Muscle of leg (tissue), 16 donors: ENCODE measurements at places on chromosomes 7 and 10. TPM values are rescaled to one million over a fixed set of nuclear protein-coding genes. Genes with fewer than 3 reads are reported as not detected.

GRCh38 chr10:4057021-4057420, 272.0 kb upstream of the KLF6 start:
- no peak for DNase-seq

GRCh38 chr7:121404348-121404747, 8.2 kb upstream of the FAM3C start:
- no peak for DNase-seq

GRCh38 chr10:75166623-75166972, 44.0 kb upstream of the VDAC2 start:
- DNase-seq: no peak

DNA sequence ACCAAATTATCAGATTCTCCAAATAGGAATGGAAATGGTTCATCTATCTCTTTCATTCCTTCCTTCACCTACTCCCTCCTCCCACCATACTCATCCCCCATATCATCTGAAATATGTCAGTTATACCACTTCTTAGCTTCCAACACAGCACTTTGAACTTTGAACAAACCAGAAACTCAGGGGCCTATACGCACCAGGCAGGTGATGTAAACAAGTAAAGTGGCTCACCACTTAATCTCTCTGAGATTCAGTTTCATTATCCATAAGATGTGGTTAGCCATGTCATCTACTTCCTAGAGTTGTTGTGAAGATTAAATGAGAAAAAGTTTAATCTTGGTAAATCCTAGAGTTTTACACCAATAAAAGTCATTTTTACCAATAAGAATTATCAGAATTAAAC, 65.9 kb upstream of the LRRN3 start:
- no peak for DNase-seq

- peak; percentile 57 for DNase-seq
These were observed 233.8 kb downstream of the C7orf25 start for GRCh38 chr7:42677751-42678699.

DNA sequence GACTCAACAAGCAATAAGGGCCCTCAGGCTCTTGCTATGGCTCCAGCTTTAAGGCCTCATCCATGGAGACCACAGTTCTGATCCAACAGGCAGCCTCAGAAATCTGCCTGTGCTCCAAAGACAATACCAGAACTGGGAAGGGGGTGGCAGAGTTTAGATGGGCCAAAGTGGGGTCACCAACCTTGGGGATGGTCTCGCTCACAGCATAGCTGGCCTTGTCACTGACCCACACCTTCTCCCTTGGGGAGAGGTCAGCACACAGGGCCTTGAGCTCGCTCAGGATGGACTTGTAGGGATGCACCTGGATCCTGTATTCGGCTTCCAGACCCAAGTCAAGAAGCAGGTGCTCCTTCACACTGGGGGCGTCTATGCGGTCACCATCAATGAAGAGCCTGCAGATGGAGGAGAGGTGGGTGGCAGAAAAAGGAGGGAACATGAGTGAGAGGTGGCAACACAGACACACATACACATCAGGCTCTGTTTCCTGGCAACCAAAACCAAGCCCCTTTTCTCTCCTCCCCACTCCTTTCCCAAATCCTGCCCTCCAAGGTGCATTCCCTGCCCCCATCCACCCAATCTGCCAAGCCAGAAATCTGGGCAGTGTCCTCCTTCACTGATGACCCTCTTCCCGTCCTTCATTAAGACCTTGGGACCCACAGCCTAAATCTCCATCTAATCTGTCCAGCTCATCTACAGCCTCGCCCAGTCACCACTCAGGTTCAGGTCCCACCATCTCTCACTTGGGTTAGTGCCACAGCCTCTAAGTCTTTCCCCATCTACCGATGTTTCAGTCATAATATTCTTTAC, 40.9 kb downstream of the XPNPEP1 start:
- DNase-seq: no peak

GRCh38 chr7:12703881-12704280, 16.4 kb downstream of the ARL4A start:
- DNase-seq: peak; percentile 57

DNA sequence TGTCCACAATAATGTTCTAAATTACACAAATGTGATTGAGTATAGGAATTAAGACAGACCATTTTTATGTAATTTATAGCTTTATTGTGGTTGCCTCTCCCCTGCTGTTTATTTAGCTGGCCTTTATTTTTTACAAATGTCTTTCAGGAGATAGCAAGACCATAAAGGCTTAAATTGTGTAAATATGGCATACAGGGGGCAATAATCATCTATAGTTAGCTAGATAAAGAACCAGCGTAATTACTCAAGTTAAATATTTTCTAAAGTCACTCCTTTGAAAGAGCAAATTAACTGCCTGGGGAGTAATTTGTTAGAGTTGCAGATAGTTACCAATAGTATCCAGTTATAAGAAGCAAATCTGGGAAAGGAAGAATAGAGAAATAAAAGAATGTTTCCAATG, at the start of gene MALRD1:
Gene MALRD1, plus strand, starts transcription at position 313 of the 400 bp plus-strand sequence. CDS start 138 bp downstream, outside the sequence.
- DNase-seq: no peak

DNA sequence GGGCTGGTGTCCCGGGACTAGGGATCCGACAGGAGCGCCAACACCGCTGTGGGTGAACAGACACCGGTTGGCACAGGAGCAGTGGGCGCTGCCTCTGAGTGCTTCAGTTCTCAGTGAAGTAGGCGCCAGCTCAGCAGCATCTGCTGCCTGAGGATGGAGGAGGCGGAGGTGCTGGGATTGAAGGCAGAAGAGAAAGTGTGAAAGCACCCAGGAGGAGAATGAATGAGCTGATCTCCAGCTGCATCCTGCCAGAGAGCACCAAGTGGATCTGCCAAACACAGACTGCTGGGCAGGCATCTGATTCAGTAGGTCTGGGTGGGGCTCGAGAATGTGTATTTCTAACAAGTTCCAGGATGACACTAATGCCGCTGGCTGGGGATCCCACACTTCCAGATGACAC, 74.5 kb downstream of the LANCL2 start:
- DNase-seq: no peak

- peak; percentile 88 for DNase-seq
These were observed 628.7 kb downstream of the TYW1 start for GRCh38 chr7:67625257-67625737.

GRCh38 chr10:61998937-61999336, 97.4 kb downstream of the ARID5B start:
- no peak for DNase-seq

- no peak for DNase-seq
These were observed 2.6 kb downstream of the CLDN4 start for GRCh38 chr7:73833251-73833919.

DNA sequence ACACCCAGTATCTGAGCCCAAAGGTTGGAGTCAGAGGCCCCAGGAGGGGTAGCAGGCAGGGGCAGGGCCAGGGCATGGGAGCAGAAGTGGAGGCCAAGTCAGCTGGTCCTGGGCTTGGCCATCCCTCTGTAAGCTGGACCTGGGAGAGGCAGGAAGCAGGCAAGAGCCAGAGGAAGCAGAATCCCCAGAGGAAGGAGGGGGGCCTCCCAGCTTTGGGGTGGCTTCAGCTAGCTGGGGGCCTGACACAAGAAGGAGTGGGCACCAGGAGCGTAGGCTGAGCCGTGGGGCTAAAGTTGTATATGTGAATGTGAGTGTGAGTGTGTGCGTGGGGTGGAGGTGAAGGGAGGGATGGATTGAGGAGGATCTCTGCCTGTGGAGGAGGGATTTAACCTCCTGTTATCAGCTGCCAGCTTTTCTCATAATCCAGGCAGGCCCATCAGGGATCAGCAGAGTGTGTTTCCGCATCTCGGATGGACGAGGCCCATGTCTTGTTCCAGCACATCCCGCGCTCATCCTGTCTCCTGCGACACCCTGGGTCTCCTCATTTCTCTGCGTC, 54.0 kb downstream of the NEURL1 start:
- DNase-seq: peak; percentile 54

- peak; percentile 87 for DNase-seq
These were observed 69.4 kb upstream of the HECTD2 start for GRCh38 chr10:91340613-91341362.

- peak; percentile 26 for DNase-seq
These were observed 386.5 kb upstream of the AUTS2 start for GRCh38 chr7:69211739-69212138.

DNA sequence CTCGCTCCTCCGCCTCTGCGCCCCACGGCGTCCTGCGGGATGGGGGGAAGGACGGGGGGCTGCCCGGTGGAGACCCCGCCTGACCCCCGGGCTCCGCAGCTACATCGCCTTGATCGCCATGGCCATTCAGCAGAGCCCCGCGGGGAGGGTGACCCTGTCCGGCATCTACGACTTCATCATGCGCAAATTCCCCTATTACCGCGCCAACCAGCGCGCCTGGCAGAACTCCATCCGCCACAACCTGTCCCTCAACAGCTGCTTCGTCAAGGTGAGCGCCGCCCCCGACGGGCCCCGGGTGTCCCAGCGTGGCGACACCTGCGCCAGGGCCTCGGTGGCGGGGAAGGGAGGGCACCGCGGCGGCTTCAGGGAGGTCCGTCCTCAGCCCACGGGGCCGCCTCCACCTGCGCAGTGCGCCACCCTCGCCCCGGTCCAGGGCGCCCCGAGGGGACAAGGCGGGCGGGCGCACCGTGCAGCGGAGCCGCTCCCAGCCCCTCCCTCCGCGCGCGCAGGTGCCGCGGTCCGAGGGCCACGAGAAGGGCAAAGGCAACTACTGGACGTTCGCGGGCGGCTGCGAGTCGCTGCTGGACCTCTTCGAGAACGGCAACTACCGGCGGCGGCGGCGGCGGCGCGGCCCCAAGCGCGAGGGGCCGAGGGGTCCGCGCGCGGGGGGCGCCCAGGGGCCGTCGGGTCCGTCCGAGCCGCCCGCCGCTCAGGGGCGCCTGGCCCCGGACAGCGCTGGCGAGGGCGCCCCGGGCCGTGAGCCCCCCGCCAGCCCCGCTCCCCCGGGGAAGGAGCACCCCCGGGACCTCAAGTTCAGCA, 793 bp downstream of the FOXL3 start:
- no peak for DNase-seq

DNA sequence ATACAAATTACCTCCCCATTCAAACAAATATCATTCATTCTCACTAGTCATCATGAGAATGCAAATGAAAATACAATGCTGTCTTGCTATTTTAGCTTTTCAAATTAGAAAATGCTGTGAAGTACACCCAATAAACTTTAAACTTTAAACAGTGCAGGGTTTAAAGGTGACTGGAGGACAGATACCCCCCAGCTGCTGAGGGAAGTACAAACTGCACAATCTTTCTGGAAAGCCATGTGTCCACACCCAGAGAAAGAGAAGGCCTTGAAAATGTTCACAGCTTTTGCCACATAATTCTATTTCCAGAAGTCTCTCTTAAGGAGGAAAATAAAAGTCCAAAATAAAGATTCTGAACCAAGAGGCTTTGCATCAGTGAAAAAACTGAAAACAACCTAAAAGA, 56.5 kb downstream of the PIK3AP1 start:
- no peak for DNase-seq

DNA sequence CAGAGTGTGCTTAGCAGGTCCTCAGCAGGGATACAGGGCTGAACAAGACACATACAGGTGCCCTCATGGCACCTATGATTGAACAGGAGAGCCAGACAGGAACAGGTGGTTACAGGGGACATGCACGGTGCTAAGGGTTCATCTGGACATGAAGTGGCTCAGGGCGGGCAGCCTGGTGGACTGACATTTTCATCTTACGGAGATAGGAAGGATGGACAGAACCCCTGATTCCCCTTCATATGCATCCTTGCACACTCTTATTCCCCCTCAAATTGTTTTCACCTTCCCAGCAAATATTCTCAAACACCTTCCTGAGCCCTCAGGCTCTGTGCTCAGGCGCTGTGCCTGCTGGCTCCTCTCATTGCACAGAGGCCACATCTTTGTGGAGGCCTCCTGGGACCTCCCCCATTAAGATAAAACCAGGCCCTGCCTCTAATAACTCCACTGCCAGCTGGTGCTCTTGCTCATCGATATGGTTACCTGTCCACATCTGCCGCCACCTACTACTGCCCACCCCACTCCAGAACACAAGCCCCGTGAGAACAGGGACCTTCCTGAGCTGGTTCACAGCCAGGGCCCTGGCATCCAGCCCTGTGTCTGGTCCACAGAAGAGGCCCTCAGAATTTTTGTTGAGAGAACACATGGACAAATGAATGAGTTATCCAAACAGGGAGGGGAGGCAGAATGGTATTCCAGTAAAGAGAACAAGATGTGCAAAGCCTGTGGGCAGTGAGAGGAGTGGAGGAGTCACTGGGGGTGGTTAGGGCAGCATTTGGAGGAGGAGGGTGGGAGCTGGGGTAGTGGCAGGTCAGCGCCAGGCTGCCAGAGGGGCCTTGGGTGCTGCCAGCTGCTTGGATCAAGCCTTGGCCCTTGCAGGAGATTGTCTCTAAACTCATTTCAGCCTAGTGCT, 68.9 kb upstream of the AQP1 start:
- DNase-seq: no peak

DNA sequence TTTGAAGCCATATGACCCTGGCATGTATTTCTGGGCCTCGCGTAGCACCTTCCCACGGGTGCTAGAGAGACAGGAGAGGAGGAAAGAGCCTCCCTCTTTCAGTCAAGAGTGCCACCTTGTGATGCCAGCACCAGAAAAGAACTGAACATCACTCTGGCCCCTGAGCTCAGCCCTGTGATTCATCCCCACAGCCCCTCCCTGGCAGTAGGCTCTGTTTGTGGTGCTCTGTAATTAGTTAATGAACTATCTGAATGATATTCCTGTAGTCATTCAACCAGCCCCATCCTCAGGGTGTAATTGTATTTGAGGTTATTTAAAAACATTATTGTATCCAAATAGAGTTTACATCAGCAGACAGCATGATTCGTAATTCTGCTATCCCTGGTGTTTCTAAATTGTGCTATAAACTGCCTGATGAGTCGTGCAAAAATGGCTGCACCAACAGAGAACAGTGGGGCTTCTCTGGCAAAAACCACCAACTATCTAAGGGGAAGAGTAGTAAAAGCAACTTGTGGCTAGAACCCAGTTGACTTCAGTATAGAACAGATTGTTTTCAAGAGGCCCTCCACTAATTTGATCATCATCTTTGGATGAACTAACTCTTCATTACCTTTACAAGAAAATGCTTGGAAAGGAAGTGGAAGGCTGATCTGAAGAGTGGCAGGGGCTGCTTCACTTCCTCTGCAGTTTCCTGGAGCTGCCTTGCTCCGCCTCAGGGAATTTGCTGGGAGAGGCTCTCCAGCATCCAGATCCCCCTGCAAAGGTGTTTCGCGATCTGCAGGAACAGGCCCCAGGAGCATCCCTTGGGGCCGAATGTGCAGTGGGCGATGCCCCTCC, 23.7 kb upstream of the TIAL1 start:
- DNase-seq: no peak

DNA sequence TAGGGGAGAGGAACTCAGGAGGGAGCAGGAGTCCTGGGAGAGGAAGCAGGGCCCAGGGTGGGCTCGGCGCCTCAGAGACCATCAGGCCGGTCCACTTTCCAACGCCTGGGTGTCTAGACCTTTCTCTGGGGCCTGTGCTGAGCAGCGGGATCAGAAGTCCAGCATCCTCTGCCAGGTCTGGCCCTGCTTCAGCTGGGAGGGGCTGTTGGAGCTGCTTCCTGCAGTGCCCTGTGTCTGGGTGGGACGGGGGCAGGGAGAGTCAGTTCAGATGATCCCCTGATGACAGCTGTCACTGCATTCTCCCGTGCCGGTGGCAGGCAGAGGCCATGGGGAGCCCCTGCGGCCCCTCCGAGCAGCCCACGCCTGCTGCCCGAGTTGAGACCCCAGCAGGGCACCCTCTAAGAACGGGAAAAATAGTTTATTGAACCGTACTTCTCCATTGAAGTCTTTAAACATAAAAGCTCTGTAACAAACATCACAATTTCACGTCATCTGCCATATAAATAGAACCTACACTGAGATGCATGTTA, 23.3 kb downstream of the AP5Z1 start:
- no peak for DNase-seq

HOXA2 gene
- total RNA-seq: 0.71 TPM

DNAJC2 gene
- 21.2 TPM for total RNA-seq

ENKUR gene
- total RNA-seq: 0.04 TPM

RSPH10B gene
- total RNA-seq: 0.31 TPM

RBP4 gene
- total RNA-seq: 2.0 TPM

ELFN1 gene
- 4.4 TPM for total RNA-seq

SH2B2 gene
- 4.4 TPM for total RNA-seq

DYNC1I1 gene
- total RNA-seq: 0.53 TPM

NUTM2B gene
- 0.75 TPM for total RNA-seq
